ENCODE measurements at places on chromosomes 11 and 22. TPM values are rescaled to one million over a fixed set of nuclear protein-coding genes. Genes with fewer than 3 reads are reported as not detected.

HMBS gene
- 15.2 TPM for total RNA-seq

FAM168A gene
- total RNA-seq: 20.7 TPM

DNA sequence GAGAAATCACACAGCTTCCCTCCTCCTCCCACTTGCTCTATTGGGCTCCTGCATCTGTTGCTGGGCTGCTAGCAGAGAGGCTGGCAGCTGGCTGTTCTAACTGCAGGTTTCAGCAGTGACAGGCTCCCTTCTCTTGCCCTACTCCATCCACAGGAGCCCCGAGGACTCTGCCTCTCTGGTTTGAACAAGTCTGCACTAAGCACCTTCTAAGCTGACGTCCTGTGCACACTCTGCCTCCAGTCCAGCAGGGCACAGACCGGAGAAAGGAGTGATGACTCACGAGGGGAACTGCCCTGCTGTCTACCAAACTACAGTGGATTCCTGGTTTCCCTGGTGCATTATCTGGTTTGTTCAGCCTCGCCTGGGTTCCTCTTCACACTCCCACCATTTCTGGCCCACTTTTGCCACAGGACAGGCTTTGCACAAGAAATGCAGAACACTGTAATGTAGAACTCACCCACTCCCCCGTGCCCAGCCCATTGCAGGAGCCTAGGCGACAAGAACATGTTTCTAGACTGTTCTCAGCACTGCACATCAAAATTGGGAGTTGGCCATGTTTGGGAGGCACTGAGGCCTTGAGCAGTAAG lies 26.0 kb downstream of the IL10RA start:
- H3K27ac ChIP-seq: peak overlapping the region; percentile 45
- no peaks in the 10 kb centered on the region for H3K4me1 ChIP-seq
- H3K36me3 ChIP-seq: no peaks in the 10 kb centered on the region
- peaks cover 3% of the 10 kb centered on the region for H3K27me3 ChIP-seq

GRCh38 chr22:42887523-42888507 lies 30.7 kb upstream of the ARFGAP3 start:
- peaks cover 9% of the 10 kb centered on the region for H3K36me3 ChIP-seq
- no peaks in the 10 kb centered on the region for H3K4me1 ChIP-seq
- DNase-seq: no peak
- no peak overlapping the region for H3K4me3 ChIP-seq
- no peak overlapping the region for H3K27ac ChIP-seq
- no peaks in the 10 kb centered on the region for H3K27me3 ChIP-seq

- no peak overlapping the region for H3K27ac ChIP-seq
- H3K4me3 ChIP-seq: no peak overlapping the region
- no peak for DNase-seq
- H3K36me3 ChIP-seq: no peaks in the 10 kb centered on the region
- no peaks in the 10 kb centered on the region for H3K4me1 ChIP-seq
These were observed 71.4 kb downstream of the GAB4 start for GRCh38 chr22:16936625-16937024.

DNA sequence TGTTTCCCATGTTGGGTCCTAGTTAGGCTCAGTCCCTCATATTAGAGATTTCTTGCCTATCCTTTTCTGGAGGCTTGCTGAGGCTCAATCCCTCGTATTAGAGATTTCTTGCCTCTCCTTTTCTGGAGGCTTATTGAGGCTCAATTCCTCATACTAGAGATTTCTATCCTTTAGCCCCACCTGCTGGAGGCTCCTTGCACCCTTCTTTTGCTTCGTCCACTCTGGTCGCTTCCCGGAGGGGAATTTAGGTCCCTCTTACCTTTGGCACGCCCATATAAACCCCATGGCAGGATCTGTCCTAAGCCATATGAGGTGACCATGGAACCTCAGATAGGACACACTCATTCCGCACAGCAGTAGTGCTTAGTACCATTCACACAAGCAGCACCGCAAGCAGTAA lies 15.9 kb downstream of the CYP2D6 start:
- no peaks in the 10 kb centered on the region for H3K36me3 ChIP-seq
- no peak for DNase-seq
- H3K27me3 ChIP-seq: no peaks in the 10 kb centered on the region
- H3K4me3 ChIP-seq: no peak overlapping the region
- H3K27ac ChIP-seq: no peak overlapping the region

- H3K27me3 ChIP-seq: no peaks in the 10 kb centered on the region
- no peak overlapping the region for H3K4me3 ChIP-seq
- peaks cover 6% of the 10 kb centered on the region for H3K4me1 ChIP-seq
- no peak for DNase-seq
- peaks cover 14% of the 10 kb centered on the region for H3K36me3 ChIP-seq
These were observed 10.2 kb downstream of the DKK3 start for GRCh38 chr11:11998091-11998781.

GRCh38 chr11:134119094-134119493 lies 50.2 kb downstream of the JAM3 start:
- H3K36me3 ChIP-seq: no peaks in the 10 kb centered on the region
- no peak for DNase-seq
- H3K4me1 ChIP-seq: peaks cover 29% of the 10 kb centered on the region

DNA sequence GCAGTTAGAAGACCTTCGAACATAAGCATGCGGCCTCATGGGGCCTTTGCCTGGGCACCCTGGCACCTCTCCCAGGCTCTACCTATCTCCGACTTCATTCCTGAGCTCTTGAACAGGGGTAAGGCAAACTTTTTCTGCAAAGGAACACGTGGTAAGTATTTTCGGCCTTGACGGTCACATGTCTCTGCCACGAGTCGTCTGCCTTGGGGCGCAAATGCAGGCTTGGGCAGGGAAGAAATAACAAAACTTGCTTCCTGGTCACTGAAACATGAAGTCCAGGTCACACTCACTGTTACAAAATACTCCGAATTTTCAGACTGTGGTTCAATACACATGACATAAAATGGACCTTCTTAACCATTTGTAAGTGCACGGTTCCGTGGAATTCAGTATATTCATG lies 3.4 kb upstream of the ASCL2 start:
- no peak overlapping the region for H3K27ac ChIP-seq
- H3K4me1 ChIP-seq: peaks cover 26% of the 10 kb centered on the region
- no peak overlapping the region for H3K4me3 ChIP-seq
- no peaks in the 10 kb centered on the region for H3K36me3 ChIP-seq

GRCh38 chr11:110989428-110990133 lies 255.9 kb upstream of the POU2AF2 start:
- no peak overlapping the region for H3K27ac ChIP-seq
- H3K36me3 ChIP-seq: no peaks in the 10 kb centered on the region
- peaks cover 34% of the 10 kb centered on the region for H3K4me1 ChIP-seq
- DNase-seq: peak; percentile 74
- no peak overlapping the region for H3K4me3 ChIP-seq

DNA sequence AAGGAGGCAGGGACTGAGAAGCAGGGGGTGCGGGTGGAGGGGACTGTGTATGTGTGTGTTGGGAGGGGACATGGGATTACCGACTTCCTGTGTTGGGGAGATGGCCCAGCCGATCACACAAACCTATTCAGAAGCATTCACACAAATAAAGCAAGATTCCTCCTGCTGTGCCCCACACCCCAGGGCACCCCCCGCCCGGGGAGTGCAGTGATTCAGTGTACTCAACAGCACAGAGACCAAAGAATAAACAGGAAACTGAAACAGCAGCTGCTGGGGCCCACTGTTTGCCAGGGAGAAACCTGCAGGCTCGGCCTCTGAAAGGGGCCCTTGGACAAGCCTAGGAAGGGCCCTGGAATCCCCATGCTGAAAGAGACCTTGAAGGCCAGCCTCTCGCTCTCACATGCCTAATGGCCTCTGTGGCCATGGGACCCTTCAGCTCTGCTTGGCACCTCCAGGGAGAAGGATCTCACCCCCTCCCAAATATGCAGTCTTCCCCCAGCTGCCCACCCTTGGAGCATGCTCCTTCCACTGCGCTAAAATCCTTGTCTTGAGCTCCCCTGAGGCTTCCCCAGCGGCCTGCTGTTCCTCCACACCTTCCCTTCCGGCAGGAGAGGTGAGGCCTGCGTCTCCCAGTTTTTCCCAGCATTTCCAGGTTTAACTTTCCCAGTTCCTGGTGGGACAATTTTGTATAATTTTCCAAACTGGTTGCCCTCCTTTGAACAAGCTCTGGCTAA lies 72.9 kb downstream of the CSNK2A3 start:
- no peaks in the 10 kb centered on the region for H3K27me3 ChIP-seq
- no peaks in the 10 kb centered on the region for H3K4me1 ChIP-seq
- no peaks in the 10 kb centered on the region for H3K36me3 ChIP-seq
- H3K27ac ChIP-seq: no peak overlapping the region
- DNase-seq: peak; percentile 49
- H3K4me3 ChIP-seq: no peak overlapping the region

GRCh38 chr22:28826921-28827320 lies 26.6 kb upstream of the XBP1 start:
- H3K4me3 ChIP-seq: no peak overlapping the region
- DNase-seq: no peak
- H3K4me1 ChIP-seq: no peaks in the 10 kb centered on the region
- no peaks in the 10 kb centered on the region for H3K27me3 ChIP-seq

DNA sequence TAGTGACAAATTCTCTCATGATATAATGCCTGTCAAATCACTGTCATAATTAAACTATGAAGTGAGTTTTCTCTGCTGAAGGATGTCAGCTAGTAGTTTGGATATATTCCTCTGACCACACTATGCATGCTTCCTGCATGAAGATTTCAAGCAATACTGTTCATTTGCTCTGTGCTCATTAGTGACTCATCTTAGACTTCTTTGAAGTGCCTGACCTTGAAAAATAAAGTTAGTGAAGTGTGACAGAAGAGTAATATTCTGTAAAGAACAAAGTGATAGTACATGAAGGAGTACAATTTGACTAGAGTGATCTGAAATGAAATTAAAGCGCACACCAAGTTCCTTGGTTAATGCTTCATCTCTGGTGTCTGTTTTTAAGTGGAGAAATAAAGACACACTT lies 629.5 kb upstream of the ANO3 start:
- no peak overlapping the region for H3K27ac ChIP-seq
- no peak overlapping the region for H3K4me3 ChIP-seq
- H3K4me1 ChIP-seq: no peaks in the 10 kb centered on the region
- no peaks in the 10 kb centered on the region for H3K27me3 ChIP-seq
